Activated gamma-delta T cell treated with anti-CD3 and anti-CD28 coated beads, Interleukin-2, amount 50 U/mL, for 16 hours (primary cell): ENCODE measurements at places on chromosomes 5 and 9.
A peak's percentile ranks its signal among the peaks of the same experiment; 100 is the strongest.

GRCh38 chr9:135499326-135500070, 984 bp upstream of the MRPS2 start:
- peak; percentile 84 for DNase-seq

GRCh38 chr9:91803970-91804752, 145.9 kb downstream of the ROR2 start:
- no peak for DNase-seq

DNA sequence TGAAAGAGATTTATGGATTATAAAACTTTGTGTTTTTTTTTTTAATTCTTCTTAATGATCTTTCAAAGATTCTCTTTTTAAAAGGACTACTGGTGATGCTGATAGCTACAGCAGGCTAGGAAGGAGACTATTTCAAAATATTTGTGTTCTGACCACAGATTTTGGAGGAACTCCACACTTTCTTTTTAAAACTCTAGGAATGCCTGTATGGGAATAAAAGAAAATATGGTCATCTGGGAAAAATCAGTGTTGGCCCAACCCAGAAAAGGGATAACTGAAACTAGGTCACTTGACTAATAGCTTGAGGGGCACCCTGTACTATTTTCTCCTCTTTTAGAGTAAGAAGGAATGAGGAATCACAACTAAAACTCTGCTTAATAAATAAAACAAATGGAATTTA, 97.6 kb upstream of the ADAMTS19 start:
- DNase-seq = no peak

- no peak for DNase-seq
These were observed 368.0 kb upstream of the GRIN3A start for GRCh38 chr9:102106439-102106838.

GRCh38 chr9:72827950-72828731, 124.7 kb downstream of the ALDH1A1 start:
- no peak for DNase-seq

- DNase-seq = no peak
These were observed 214.7 kb upstream of the TLX3 start for GRCh38 chr5:171094356-171094755.

DNA sequence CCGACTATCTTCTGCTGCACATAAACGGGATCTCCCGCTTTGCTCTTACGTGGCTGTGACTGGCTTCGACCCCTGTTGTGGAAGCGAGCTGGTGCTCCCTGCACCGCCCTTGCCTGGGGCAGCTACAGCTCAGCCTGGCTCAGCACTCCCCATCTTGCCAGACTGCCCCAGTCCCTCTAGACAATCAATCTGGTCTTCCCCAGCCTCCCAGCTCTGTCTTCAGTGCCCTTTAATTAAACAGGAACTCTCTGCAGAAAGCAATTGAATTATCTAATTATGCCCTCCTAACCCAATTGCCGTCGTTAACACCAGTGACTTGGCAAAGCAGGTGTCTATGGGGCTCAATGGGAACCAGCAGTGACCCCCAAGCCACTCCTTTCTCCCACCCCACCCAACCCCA, 18.9 kb upstream of the NTNG2 start:
- no peak for DNase-seq

- DNase-seq = no peak
These were observed 190.0 kb downstream of the OLFM1 start for GRCh38 chr9:135277219-135278201.

DNA sequence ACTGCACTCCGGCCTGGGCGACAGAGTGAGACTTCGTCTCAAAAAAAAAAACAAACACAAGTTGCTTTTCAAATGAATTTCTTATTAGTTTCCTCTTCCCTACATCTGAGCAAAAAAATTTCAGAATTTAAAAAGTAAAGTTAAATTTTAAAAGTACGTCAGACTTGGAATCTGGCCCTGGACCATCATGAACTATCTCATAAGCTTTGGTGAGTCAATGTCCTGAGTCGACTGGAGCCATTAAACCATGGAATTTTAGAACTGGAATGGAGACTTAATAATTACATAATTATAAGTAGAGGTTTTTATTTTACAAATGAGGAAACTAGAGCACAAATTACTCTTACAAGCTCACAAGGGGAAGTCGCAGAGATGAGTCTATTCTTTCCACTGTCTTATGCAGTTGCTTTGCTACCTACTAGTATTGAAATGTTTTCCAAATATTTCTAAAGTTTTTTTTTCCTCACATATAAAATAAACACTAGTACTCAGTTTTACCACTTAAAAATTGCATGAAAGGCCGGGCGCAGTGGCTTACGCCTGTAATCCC, 98.0 kb upstream of the ZNF608 start:
- no peak for DNase-seq

DNA sequence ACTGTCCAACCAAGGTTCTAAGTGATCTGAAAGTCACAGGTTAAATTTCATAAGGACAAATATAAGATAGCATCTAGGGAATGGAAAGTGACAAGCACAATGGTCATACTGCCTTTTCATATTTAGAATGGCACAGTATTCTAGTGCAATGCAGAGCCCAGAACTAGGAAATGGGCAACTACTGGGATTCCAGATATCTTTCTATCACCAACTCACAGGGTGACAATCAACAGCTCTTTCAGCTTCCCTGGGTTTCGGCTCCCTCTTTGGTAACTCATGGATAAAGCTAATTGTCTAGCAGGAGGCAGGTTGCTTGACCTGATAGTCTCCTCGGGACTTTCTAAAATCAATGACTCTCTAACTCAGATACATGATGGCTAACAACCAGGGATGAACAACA, 60.4 kb downstream of the NR3C1 start:
- no peak for DNase-seq

DNA sequence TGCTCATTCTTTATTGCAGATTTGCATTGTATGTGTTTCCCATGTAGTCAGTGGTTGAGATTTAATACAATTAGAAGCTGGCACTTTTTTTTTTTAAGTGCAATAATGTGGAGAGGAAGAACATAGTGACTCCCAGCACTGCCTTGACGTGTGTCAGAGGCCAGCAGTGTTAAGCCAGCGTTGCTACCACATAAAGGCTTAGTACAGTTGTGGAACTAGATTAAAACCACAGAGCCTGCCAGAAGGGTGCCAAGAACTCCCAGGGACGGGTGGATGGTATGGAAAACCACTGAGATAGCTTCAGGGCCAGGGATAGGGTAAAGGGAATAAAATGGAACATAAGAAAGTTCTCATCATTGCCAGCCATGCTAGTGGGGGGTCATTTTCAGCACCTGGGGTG, 142.9 kb downstream of the TRIO start:
- DNase-seq = no peak
